ENCODE measurements at places on chromosomes 2 and 18. TPM values are rescaled to one million over a fixed set of nuclear protein-coding genes. Genes with fewer than 3 reads are reported as not detected.

FOXD4L1 gene
- 0.44 TPM for total RNA-seq

DNA sequence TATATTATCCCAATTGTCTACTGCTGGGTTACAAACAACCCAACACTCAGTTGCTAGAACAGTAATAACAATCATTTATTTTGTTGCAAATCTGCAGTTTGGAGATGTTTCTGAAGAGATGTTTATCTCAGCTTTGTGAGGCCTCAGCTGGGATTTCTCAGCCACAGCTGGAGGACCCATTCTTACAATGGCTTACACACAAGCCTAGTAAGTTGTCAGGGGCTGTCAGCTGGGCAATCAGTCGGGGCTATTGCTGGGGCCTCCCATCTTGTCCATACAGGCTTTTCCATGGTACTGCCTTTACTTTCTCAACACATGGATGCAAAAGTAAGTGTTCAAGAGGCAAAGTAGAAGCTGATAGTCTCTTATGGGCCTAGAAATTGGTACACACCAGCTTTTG is 491.7 kb upstream of the NXPH2 start:
- no peak for DNase-seq

DNA sequence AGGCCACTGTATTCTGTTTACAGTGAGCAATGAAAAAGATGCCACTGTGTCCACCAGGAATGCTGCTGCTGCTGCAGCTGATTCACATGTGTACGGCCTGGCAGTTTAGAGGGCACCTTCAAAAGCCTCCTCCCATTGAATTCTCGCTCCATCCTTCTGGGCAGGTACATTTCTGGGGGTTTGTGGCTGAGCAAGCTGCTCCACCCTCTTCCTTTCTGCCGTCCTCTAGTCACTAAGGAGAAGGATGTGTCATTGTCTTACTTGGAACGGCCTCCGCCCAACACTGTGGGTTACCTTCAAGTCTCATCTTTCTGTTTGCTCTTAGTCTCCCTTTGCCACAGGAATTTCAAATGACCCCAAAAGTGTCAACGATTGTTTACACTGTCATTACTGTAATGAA is 182.0 kb downstream of the ZBTB7C start:
- no peak for DNase-seq

- no peak for DNase-seq
These were observed 88.8 kb downstream of the USP40 start for GRCh38 chr2:233477548-233478433.

DNA sequence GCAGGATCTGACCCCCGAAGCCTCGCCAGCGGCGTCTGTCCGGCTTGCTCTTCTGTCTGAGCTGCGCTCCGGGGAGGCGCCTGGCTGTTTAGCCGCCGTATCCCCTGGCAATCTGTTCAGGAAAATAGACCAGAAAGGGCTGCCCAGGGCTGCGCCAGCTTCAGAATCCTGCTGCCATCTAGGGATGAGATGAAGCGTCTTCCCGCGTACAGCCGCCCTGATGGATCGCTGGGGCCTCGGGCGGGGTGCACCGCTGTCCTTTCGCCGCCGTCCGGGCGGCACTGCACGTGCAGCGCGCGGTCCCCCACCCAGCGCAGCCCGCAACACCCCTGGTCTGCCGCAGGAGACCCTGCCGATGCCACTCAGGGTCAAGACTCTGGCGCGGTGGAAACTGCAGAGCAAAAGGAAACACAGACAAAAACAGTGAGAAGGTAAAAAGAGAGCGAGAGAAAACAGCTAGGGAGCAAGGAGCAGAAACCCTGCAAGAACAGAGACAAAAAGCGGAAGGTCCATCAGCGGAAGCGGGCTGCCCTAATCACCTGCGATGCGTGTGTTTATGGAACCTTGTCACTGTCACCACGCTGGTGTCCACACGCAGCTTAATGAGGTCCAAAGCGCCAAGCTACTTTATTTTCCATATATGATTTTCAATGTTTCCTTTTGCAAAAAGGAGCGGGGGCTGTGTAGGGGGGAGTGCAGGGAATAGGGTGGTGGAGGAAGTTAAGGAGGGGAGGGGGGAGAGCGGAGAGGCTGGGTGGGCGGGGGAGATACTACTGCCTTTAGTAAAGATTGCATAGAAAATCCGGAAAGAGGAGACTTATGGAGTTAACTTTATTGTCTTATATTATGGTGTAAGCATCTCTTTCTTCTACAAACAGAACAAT is 2113.3 kb upstream of the PIK3C3 start:
- peak; percentile 75 for DNase-seq

DNA sequence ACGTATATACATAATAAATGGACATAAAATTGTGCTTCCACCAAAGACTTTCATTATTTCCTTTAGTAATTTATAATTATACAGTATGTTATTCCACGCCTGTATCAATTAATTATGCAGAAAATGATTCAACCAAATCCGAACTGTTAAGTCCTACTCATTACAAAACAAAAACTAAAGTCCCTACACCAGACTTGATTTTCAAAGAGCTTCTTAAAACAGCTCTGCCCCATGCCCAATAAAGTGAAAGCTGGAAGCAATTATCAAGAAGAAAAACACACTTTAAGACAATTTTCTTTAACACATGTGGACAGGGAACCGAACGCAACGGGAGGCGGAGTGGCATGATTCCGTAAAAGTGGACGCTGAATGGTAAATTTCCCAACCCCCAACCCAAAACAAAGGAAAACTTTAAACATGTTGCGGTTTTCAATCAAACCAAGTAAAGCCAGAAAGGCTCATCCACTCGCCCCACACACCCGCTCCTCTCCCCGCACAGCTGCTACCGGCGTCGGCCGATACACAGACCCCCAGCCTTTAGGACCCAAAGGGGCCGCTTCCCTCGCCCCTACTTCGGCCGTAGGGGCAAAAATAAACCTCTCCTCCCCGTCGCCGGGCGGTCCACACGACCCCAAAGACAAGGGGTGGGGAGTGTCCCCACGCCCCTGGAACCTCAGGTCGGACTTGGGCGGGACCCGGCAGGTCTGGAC is 705 bp downstream of the YES1 start:
- DNase-seq = peak; percentile 51

Measured in glutamatergic neuron (in vitro differentiated cells).